ENCODE measurements at places on chromosomes 13 and 19. TPM values are rescaled to one million over a fixed set of nuclear protein-coding genes. Genes with fewer than 3 reads are reported as not detected.

MUC16 gene
- total RNA-seq = under 0.01 TPM

LRG1 gene
- 0.66 TPM for total RNA-seq

- H3K4me1 ChIP-seq = no peaks in the 10 kb centered on the region
- H3K27ac ChIP-seq = no peak overlapping the region
- H3K36me3 ChIP-seq = no peaks in the 10 kb centered on the region
- DNase-seq = no peak
- no peaks in the 10 kb centered on the region for H3K27me3 ChIP-seq
These were observed 59.0 kb upstream of the FGF14 start for GRCh38 chr13:102460806-102461205.

SMIM24 gene
- not detected for total RNA-seq

DNA sequence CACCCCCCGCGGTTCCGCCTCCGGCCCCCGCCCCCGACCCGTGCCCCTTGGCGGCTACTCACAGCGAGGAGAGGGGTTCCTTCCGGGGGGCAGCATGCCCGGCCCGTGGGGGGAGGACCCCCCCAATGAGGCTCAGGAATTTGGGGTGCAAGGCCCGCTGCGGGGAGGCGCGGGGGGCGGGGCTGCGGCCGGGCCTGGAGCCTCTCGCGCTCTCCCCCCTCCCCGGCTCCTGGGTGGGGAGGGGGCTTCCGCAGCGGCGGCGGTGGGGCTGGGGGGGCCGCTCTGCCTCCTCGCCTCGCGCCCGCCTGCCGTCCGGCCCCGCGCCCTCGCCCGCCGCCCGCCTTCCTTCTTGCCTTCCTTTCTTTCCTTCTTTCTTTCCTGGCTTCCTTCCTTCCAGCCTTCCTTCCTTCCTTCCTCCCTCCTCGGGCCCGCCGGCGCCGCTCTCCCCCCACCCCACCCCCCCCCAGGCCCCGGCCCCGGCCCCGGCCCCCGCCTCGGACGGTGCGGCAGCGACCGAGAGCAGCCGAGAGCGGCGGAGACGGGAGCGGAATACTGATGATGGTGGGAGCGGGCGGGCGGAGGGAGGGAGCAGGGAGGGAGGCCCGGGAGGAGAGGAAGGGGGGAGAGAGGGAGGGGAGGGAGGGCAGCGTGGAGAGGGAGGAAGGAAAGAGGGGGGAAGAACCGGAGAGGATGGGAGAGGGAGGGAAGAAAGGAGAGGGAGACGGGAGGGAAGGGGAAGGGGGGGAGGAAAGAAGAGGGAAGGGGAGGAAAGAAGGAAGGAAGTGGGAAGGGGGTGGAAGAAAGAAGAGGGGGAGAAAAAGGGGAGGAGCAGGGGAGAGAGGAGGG lies at the start of gene LRRC4B:
Gene LRRC4B (minus strand): TSS at position 554 of the 846 bp plus-strand sequence. CDS start 19,597 bp downstream, outside the sequence.
- no peak for DNase-seq
- H3K27ac ChIP-seq = no peak within 1 kb of the TSS
- H3K36me3 ChIP-seq = no peaks in the 10 kb centered on the region
- no peaks in the 10 kb centered on the region for H3K4me1 ChIP-seq
- H3K4me3 ChIP-seq = no peak within 1 kb of the TSS

GRCh38 chr13:46577696-46578589 lies 25.0 kb downstream of the LRCH1 start:
- H3K27ac ChIP-seq = peak overlapping the region; percentile 63
- no peaks in the 10 kb centered on the region for H3K4me1 ChIP-seq
- H3K36me3 ChIP-seq = no peaks in the 10 kb centered on the region

PSG11 gene
- total RNA-seq = not detected

GRCh38 chr13:32277839-32278238 lies 37.3 kb downstream of the ZAR1L start:
- DNase-seq = no peak
- H3K4me3 ChIP-seq = no peak overlapping the region
- H3K36me3 ChIP-seq = no peaks in the 10 kb centered on the region
- H3K27ac ChIP-seq = no peak overlapping the region
- H3K27me3 ChIP-seq = no peaks in the 10 kb centered on the region

GRCh38 chr13:28958018-28958417 lies 137.9 kb downstream of the MTUS2 start:
- H3K4me3 ChIP-seq = no peak overlapping the region
- DNase-seq = no peak
- no peak overlapping the region for H3K27ac ChIP-seq
- H3K27me3 ChIP-seq = no peaks in the 10 kb centered on the region
- no peaks in the 10 kb centered on the region for H3K36me3 ChIP-seq
- no peaks in the 10 kb centered on the region for H3K4me1 ChIP-seq

Measured in tibial nerve (tissue), 4 donors.